Stimulated activated CD4-positive, alpha-beta T cell treated with anti-CD3 and anti-CD28 coated beads, Interleukin-2, amount 100 ng/mL, for 24 hours (primary cell): ENCODE measurements at places on chromosomes 13 and 19.

DNA sequence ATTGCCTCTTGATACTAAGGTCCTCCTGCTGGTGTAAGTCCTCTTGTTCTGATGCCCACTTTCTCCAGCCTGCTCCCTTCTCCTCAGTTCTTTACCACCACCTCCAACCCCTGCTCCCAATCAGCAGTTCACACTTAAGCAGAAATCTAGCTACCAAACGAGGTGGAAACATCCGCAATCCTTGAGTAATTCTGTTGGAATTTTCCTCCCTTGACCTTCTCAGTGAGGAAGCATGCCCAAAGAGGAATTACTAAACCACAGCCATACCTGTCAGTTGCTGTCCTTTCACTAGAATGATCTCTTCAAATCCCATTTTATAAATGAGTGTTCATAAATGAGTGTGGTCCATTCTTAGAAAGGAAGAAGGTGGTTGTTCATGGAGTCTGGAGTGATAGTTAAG lies 289.9 kb downstream of the DACH1 start:
- DNase-seq: no peak

GRCh38 chr13:90483906-90484305 lies 863.6 kb upstream of the MIR17HG start:
- no peak for DNase-seq

- DNase-seq: no peak
Measured at GRCh38 chr13:32588736-32589135, 2.5 kb downstream of the PDS5B start.

GRCh38 chr19:30309905-30310601 lies 62.1 kb upstream of the ZNF536 start:
- no peak for DNase-seq

GRCh38 chr19:6069268-6069791 lies 41.0 kb downstream of the RFX2 start:
- DNase-seq: no peak

DNA sequence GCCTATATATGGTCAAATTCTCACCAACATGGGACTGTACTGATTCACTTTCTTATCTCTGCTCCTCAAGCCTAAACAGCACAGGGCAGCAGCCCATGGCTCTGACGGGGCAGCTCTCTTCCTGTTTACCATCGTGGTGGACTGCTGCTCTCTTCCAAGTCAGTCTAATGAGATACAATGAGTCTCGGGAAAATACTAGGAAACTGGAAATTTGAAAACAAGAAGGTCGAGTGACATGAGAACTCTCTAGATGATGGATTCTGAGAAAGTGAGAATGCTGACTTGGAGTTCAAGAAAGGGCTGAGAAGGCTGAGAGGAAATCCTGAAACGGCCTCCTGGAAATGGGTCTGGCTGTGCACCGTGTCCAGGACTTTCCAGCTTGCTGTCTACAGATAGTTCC lies 122.8 kb upstream of the ARGLU1 start:
- no peak for DNase-seq

DNA sequence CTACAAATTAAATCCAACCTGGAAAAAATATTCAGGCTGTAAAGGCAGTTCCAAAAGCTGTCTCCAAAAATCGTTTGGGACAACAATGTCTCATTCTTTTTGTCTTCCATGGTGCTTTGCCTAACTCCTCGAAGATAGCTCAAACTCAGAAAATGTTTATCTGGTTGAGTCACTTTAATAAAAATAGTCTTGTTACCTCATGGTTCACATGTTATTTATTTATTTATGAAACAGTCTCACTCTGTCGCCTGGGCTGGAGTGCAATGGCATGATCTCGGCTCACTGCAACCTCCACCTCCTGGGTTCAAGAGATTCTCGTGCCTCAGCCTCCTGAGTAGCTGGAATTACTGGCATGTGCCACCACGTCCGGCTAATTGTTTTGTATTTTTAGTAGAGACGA lies 4.9 kb upstream of the BRD4 start:
- DNase-seq: no peak

GRCh38 chr13:92177966-92178365 lies 779.5 kb downstream of the GPC5 start:
- no peak for DNase-seq

- DNase-seq: no peak
Measured at GRCh38 chr13:23436680-23437079, 3.2 kb upstream of the SACS start.

DNA sequence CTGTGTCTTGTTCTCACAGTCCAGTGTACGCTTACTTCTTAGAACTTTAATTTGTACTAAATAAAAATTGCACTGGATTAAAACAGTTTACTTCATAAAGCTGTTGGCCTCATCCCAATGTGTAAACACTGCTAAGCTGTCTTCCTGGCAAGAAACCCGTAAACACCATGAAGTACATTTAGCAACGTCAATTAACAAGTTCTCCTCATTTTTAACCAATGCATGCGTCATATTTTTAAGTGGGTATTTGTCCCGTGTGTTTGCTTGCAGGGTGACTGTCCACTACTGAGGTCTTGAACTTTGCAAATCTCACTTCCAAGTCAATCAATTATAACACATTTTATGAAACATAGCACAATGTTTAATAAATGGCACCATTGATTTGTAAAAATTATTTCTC lies 28.2 kb downstream of the LAIR2 start:
- DNase-seq: no peak
